PC-3 (cell line): ENCODE measurements at places on chromosomes 4 and X.
A peak's percentile ranks its signal among the peaks of the same experiment; 100 is the strongest.

- peak; percentile 63 for DNase-seq
These were observed 54.7 kb downstream of the CNGA2 start for GRCh38 chrX:151789179-151789800.

DNA sequence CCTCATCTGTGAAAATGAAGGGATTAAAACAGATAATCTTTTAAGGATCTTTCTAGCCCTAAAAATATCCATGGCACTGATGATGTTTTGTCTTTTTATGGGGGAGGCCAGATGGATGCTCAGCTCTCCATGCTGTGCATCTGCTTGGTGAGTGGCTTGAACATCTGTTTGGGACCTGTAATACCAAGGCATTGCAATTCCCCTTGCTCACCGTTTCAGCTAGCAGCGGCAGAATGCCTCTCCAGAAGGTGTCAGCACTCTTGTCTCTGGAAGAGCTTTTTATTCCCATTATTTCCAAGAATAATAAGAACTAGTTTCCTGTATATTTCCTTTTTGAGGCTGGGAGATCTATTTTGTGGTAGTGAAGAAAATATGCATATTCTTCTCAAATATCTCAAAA lies 151.9 kb upstream of the ANK2 start:
- DNase-seq, result peak; percentile 6

GRCh38 chr4:108556588-108557200 lies 63.7 kb upstream of the RPL34 start:
- no peak for DNase-seq

GRCh38 chr4:6618386-6619115 lies 21.9 kb upstream of the MRFAP1 start:
- no peak for DNase-seq

DNA sequence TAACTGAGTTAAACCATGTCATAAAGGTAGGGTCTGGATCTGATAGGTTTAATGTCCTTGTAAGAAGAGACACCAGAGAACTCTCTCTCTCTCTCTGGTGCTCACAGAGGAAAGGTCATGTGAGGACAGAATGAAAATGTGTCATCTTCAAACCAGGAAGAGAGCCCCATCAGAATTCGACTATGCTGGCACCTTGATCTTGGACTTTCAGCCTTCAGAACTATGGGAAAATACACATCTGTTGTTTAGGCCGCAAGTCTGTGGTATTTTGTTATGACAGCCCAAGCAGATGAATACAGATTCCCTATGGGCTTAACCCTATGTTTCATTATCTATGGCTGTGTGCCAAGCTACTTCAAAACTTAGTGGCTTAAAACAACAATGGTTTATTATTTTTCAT lies 105.5 kb upstream of the DDIT4L start:
- DNase-seq, result no peak

- no peak for DNase-seq
These were observed 6.4 kb downstream of the NR3C2 start for GRCh38 chr4:148435654-148436406.

DNA sequence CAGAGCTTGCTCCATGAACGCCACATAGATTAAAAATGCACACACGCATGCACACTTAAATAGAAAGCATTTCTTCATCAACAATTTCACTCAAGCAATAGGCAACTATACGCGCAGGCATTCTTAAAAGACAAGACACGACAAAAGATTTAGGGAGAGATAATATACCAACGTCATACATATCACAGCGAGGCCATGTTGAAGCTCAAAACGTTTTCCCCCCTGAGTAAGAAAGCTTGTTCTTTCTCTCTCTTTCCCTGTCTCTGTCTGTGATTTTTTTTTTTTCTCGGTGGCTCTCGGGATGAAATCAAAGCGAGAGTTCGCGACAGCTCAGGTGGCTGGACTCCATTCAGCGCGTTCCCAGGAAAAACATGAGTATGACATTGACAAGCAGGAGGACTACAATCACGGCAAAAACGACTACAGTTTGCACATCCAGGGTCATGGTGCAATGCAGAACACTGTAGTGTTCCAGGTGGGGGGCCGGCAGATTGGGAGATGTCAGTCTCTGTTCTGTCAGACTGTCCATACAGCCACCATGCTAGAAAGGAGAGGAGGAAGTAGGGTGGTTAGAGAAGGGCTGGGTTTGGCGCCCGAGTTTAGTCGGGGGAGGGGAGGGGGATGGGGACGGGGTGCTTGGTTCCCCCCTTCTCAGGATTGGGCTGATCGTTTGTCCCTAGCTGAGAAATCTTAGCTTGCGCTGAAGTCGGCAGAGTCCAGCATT lies 30.7 kb downstream of the ARHGEF9 start:
- DNase-seq, result no peak

- no peak for DNase-seq
These were observed 127.9 kb upstream of the ENPP6 start for GRCh38 chr4:184345573-184345922.

DNA sequence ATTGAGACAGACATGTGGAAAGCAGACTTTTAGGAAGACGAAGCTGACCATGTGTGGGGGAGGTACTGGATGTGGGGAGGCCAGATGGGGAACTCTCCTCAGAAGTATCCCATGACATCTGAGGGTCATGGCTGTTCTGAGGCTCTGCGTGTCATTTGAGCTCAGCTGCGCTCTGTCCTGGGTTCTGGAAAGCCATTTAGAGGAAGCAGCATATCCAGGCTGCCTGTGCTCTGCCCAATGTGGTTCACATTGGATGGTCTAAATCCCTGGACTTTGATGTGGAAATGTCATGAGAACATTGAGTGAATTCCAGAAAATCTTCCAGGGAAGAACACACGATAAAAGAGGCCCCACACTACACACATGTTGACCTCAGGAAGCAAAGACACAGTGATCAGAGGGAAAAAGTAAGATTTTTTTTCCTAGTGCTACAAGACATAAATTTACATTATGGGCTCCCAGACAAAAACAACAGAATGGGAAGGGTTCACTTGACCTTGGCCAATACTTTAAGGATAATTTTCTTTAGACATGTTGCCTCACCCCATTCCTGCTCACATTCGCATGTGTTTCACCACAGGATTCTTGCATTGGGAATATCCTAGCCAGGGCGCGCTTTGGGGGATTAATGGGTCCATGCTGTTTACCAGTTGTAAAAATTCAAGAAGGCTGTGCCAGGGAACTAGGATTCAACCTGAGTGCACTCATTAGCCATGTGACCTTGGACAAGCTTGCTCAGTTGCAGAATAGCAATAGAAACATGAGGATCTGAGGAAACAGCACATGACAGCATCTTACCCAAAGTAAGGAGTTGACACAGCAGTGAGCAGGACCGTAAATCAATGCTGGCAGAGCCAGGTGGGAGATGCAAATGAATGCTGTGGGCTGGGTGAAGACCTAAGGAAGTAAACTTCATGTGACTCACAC lies 73.2 kb upstream of the C1QTNF7 start:
- DNase-seq, result no peak

GRCh38 chr4:183332447-183332846 lies 10.2 kb upstream of the CLDN24 start:
- DNase-seq, result no peak

DNA sequence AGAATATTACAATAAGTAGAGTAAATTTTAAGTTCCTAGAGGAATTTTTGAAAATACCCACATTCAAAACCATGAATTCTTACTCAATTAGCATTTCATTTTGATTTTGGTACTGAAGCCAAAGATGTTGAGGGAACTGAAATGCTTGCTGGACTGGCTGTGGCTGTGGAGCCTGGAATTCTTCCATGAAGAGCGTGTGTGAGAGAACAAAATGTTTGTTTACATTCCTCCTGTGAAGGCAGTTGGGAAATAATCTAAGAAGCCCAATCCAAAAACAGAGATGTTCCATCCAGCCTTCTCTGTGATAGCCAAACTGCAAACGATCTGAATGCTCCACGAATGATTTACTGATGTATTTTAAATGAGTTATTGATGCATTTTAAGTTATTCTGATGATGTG lies 3.8 kb upstream of the ADH1B start:
- no peak for DNase-seq

GRCh38 chr4:118833192-118833820 lies 2.6 kb downstream of the SEC24D start:
- DNase-seq, result peak; percentile 35

GRCh38 chrX:9997524-9997923 lies 30.4 kb downstream of the CLDN34 start:
- DNase-seq, result no peak

- DNase-seq, result peak; percentile 67
These were observed 136.2 kb upstream of the BMPR1B start for GRCh38 chr4:94621491-94622080.

DNA sequence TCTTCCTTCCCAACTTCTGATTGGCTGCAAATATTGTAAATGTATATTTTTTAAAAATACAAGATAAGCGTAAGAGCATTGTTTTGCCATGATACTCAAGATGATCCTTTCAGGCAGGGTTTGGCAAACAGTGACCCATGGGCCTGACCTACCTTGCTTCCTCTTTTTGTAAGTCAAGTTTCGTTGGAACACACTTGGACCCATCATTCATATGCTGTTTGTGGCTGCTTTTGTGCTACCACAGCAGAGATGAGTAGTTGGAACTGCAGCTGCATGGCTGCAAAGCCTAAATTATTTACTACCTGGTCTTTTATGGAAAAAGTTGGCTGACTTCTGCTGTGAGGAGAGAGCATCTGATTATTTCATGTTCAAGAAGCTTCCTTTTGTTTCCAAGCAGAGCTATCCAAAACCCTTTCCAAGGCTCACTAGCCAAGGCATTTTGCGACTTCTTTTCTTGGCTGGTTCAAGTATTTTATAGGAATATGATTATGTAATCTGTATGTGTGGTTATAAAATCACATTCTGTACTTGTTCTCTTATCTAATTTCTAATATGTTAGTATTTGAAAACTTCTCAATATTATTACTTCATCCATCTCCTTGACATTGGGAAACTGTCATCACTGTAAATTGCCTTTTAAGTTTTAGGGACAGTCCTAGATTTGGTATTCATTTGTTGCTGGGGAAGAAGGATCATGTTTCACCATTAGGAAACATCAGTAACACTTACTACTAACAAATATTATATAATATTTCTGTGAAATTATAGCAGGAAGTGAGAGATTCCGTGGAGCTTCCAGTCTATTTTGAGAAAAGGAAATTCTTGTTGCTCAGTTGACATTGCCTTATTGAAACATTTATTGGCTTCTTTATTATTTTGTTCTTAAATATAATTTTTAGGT lies 109.2 kb downstream of the ARHGAP10 start:
- no peak for DNase-seq

GRCh38 chrX:45699158-45699557 lies 498.5 kb upstream of the DIPK2B start:
- DNase-seq, result no peak

DNA sequence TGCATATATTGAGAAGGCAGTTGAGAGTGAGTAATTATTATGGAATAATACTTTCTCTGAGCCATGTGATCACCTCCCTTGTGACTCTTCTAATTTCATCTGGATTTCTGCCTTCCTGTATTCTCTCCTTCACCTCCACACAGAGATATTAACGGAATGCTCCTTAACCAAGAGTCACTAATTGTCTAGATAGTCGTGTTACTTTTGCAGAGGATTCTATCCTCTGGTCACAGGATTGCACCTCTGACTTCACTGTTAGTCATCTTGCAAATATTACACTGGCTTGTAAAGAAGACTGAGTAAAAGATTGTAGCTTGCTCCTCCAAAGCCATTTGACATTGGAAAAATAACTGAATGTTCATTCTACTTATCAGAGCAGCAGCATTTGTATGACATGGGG lies 160.9 kb downstream of the SH2D1A start:
- peak; percentile 79 for DNase-seq

DNA sequence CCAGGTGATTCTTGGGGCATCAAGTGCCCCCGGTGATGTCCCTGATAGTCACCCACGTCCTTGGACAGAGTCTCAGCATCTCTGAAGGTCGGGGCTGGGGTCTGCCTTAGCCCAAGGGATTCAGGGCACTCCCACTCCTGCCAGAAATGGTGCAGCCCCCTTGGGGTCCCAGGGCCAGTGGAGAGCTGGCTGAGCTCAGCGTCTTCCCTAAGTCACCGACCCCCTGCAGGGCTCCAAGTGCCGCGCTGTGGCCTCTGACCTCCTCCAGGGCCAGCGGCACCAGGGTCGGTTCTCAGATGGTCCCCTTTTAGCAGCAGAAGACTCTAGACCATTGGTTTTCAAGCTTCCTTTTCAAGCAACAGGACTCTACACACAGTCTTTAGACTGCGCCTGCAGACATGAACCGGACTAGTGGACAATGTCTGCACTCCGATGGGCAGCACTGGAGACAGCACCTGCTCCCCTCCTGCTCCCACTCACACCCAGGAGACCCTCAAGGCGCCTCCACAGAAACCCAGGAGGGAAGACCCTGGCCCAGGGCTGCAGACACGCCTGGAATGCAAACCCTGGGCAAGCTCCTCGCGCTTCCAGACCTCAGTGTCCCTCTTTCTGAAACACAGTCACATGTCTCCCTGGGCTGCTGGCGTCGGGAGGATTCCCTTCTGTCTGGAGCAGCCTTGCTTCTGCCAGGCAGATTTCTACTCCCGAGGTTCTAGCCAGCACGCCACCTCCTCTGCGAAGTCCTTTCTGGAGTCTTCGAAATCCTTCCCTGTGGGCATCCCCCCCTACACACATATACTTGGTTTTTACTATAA lies 53.9 kb downstream of the ABLIM2 start:
- no peak for DNase-seq

- no peak for DNase-seq
These were observed 13.7 kb downstream of the RPS6KA6 start for GRCh38 chrX:84174348-84174747.

DNA sequence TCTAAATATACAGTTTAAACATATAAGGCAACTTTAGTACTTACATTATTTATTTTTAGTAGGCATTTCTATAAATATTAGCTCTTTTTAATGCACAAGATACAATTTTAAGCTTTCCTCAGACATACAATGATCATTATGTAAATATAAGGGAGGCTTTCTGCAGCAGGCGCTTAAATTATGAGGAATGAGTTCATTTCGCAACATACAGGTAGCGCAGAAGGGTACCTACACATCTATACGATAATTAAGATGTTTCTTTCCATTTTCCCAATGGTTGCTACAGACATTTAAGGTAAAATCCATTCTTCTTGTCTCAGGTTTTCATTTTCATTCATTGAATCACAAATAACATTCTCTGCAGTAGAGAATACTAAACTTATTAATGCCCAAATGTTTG lies 1.2 kb downstream of the AASDH start:
- no peak for DNase-seq

DNA sequence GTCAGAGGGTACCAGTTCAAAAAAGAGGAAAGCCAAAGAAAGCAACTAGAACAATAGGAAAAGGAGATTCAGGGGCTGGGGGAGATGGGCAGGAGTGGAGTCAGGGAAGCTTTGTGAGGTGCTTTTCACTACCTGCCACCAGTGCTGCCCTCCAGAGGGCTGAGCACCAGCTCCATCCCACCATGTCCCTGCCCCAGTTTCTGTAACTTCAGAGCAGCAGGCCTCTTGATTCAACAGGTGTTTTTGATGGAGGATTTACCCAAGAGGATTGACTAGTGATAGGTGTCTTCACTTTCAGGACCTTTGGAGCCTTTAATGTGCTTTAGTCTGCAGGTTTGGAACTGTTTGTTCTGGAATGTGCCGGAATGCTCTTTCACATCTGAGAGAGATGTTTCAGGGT lies 12.1 kb downstream of the KIT start:
- DNase-seq, result no peak
